ENCODE measurements at places on chromosomes 4 and X.

GRCh38 chr4:3713817-3714641 is 52.2 kb upstream of the ADRA2C start:
- DNase-seq, result no peak

DNA sequence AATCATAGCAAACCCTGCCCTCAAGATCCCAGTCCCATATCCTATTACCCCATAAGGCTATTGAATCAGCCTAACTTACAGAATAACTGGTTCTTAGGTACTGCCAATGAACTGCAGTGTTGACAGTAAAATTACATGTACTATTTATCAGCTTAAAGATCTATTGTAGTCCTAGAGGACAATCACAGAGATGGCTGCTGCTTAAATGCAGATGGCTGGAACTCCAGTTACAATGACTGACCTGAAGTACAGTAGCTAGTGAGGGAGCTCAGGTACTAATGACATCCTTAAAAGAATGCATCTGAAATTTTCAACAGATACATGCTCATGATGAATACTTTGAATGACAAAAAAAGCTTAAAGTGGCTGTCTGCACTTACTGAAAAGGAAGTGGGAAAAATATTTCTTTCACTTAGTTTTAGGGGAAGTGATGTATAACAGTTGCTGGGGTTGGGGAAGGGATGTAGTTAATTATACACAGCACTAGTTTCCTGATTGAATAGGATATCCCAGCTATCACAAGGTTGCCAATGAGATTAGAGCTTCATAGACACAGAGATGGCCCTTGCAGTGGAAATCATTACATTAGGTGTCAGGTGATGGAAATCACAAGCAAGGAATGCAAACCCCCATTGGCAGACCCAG is 42.0 kb downstream of the USP26 start:
- DNase-seq, result no peak

GRCh38 chr4:70818921-70819320 is 20.8 kb downstream of the GRSF1 start:
- DNase-seq, result no peak

DNA sequence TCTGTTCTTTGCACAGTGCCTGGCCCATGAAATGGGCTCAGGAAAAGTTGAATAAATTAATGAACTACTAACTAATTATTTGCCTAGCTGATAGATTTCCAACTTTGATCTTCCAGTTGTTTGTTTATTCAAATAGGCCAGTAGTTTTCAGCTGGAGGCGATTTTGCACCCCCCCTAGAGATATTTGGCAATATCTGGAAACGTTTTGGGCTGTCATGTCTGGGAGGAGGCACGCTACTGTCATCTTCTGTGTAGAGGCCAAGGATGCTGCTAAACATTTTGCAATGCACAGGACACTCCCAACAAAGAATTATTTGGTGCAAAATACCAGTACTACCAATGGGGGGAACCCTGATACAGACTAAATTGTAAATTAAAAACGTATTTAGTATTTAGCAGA is 81.9 kb downstream of the VCX2 start:
- no peak for DNase-seq

- DNase-seq, result no peak
These were observed 9.5 kb downstream of the CTPS2 start for GRCh38 chrX:16702700-16703599.

GRCh38 chr4:20870436-20870835 is 170.2 kb downstream of the PACRGL start:
- DNase-seq, result no peak
